MV-4-11 (cell line): ENCODE measurements at places on chromosomes 6 and 20.
A peak's percentile ranks its signal among the peaks of the same experiment; 100 is the strongest.

DNA sequence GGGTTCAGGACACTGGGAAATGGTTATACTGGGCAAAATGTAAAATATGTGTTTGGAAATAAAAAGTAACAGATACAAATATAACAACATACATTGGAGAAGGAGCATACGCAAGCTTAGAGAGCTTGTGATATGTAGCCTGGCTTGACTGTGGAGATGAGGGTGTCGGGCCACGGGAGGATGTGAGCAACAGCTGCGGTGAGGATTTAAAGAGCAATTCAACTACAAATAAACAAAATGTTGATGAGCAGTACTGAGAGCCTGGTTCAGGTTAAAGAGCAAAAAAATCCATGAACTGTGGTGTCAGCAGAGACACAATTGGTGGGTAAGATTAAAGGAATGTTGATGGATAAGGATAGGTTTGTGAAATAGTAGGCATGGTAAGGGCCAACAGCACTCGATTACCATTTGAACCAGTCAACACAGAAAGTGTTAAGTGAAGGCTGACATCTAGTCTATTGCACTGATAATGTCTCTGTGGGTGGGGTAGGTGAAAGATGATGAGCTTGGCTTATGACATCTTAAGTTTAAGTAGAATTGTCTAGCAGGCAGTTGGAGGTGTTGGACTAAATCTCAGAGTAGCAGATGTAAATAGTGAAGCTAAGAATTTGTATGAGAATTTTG is 723.2 kb downstream of the EPM2A start:
- no peak for DNase-seq

GRCh38 chr20:47278907-47279348 is 77.6 kb downstream of the ZMYND8 start:
- no peak for DNase-seq

DNA sequence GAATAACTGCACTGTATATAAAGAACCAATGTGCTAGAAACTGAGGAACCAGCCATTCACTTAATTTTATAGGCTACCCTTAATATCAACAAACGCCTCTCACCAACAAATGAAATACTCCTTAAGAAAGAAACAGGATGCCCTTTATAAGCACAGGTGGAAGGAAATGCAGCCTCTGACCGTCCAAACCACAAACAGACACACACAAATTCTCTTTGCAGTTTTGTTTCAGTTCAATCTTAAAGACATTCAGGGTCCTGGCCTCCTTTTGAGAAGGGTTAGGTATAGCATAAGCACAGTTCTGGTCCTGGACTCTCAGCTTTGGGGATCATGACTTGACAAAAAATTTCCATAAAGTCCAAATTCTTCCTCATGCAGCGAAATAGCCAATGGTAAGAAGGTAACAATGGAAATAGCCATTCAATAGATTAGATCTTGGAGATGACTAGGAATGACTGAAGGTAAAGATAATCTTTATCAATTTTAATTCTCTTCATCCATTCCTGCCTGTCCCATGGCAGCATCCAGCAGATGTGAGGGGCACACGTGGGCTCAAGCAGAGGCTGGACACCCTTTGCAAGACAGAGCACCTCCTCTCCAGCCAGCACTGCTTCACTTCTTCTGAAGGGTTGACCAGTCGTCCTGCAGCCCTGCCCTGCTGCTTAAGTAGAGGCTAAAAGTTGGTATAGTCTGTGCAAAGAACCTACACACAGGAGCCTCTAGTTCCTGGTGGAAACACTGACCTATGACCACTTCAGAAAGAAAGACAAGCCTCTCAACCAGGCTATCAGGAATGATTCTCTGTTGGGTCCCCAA is 123.9 kb downstream of the CD83 start:
- no peak for DNase-seq

DNA sequence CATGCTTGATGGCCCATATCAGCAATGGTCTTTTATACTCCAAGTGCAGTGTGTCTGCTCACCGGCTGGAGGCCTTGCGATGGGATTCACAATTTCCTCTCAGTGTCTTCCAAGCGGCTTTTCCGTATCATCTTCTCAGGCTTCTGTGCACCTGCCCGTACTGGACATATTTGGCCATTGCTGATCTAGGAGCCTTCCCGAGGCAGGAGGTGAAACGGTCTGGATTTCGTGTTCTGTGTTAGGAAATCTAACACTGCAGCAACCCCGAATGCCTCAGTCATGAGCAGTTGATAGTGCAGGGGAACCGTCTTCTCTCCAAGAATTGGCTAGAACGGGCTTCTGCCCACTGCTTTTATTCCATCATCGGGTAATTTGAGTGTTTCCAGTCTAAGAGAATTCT is 60.5 kb downstream of the PPP1R14C start:
- no peak for DNase-seq

- no peak for DNase-seq
These were observed 440.2 kb downstream of the TBC1D32 start for GRCh38 chr6:120894077-120894476.

DNA sequence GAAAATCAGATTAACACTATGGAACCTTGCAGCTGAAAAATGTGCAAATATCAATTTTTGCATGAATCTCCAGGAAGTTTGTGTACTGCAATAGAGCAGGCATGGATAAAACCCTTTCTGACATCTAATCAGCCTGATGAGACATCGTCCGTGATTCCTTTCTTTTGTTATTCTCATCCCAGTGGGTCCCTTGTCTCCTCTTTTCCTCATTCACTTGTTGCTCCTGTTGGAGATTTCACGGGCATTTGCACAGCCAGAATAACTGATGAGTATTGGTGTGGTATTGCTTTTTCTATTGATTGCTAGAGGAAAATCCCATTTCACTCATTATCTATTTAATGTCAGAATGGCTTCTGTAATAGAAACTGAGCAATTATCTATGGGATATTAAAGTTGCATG is 39.9 kb downstream of the SCGN start:
- DNase-seq, result no peak

DNA sequence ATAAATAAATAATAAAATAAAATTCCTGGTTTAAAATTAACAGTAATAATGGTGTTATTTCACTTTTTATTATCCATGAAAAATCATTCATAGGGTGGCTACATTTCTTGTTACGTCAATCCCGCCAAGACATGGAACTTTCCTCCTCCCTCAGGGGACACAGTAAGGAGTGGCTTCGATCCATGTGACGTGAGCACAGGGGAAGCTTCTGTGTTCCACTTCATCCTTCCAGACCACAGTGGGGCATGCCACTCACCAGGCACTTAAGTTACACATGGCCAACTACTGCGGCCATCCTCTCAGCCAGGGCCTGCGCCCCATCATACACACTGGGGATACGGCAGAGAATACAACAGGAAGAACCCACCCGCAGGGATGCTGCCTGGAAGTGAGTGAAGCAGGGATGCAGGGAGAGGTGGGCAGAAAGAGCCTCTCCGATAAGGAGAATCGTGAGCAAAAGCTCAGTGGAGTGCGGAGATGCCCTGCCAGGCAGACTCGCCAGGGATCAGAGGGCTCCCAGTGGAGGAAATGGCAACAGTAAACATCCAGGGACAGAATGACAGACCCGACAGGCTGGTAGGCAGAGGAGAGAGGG is 75.3 kb downstream of the ATP9A start:
- DNase-seq, result no peak

GRCh38 chr6:22468256-22468965 is 101.0 kb upstream of the HDGFL1 start:
- DNase-seq, result peak; percentile 3

DNA sequence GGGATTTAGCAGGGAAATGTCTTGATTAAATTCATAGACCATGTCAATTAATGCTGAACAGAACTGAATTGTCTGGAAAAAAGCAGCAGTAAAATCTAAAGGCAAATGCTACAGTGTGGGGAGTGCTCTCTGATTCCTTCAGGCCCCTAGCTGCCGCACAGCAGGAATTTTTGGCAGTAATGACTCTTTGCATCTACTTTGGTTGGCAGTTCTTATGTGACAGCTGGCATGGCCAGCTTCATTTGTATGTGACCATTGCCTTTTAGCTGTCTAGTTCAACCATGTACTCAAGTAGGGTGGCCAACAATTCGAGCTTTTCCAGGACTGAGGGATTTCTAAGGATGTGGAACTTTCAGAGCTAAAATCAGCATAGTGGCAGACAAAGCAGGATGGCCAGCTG is 499.1 kb upstream of the MAN1A1 start:
- DNase-seq, result no peak

DNA sequence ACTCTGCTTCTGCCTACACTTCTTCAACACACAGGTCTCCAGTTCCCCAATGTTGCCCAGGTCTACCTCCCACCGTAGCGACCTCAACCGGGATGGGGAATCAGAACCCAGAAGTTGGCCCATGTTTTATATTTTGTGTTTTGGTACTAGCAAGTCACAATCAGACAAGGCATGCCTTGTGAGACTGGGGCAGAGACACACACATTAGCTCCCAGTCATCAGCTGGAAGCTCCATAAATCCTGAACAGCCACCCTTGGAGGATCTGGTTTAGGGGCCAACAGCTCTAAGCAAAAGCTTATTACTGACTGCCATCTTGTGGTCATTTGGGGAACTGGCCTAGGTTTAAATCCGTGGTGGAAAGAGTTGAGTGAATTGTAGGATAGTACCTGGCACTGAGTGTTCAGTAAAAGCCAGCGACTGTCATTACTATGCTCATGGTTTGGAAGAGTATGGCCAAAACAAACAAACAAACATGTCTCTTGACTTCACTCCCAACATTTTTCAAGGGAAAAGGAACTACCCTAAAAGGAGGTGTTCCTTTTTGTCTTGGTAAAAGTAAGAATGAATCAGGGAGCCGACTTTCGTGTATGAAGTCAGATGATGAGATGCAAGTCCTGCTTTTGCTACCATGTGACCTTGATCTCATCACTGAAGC is 40.5 kb downstream of the PIM1 start:
- peak; percentile 78 for DNase-seq

DNA sequence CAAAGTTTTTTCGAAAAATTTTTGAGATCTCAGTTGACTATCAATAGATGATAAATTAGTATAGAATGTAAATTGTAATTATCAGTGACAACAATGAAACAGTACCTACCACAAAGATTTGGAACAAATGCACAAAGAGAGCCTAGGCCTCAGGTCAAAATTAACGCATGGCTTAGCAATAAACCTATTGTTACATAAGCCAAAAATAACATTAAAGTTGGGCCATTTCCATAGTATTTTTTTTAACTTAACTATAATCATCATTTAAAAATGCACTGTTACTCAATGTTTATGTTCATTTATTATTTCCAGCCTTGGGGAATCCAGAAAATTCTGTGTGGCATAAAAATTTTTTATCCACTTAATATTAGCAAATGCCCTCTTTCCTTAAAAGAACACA is 117.0 kb downstream of the EPB41L2 start:
- no peak for DNase-seq

DNA sequence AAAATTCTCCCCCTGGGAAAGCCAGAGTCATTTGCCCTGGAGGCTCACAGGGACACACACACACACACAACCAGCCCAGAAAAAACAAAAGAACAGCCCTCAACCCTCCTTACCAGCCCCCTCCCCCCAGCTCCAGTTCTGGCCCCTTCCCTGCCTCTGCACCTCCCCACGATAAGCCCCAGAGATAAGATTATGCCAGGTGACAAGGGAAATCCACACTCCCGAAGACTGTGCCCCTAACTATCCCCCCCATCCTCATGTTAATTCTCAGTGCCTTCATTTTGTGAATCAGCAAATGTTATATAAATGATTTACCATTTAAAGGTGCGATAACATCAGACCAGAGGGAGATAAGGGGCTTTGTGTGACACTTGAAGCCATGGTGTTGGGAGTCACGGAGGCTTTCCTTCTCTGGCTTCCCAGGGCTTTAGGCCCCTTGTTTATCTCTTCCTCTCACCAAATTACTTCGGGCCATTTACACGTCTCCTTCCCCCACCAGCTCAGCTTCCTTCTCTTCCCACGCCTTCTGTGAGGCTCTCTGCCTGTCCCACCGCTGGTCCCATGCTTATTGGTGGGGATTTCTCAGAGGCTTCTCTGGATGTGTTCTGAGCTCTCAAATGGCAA is 12.5 kb upstream of the FOXC1 start:
- DNase-seq, result no peak

GRCh38 chr6:24844903-24845302 is 46.2 kb upstream of the ARMH2 start:
- no peak for DNase-seq

- no peak for DNase-seq
These were observed 23.9 kb upstream of the APMAP start for GRCh38 chr20:25016471-25016870.

DNA sequence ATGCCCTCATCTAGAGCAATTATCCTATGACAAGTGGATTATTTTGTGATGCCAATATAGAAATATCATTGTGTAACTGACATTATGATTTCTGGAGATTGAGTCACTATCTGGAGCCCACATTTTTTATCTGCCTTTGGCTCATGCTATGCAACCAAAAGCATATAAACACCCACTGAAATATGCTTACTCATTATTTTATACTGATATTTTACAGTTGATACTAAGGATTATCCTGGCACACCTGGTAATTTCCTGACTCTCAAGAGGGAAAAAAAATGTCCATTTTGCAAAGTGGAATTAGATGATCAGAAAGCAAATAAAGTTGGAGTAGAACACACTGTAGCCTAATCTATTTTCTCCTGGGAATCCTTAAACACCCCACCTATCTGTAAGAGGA is 154.5 kb downstream of the PKHD1 start:
- no peak for DNase-seq

GRCh38 chr20:48224533-48225050 is 439.3 kb upstream of the SULF2 start:
- no peak for DNase-seq

- DNase-seq, result no peak
These were observed 60.2 kb upstream of the TMEM244 start for GRCh38 chr6:129921169-129921817.

DNA sequence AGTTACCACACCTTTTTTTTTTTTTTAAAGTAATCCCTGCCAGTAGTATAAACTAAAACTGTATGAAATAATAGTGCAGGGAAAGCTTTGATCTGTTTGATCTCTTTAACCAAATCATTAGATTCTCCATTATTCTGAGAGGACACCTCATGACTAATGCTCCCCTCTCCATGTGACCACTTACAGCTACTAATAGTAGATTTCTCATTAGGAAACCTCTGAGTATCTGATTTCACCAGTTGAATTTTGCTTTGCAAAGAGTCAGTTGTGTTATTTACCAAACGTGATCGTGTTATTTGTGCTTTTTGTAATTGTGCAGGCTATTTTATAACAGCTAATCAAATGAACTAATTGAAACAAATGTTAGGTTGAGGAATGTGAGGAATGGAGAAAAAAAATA is 12.5 kb downstream of the CASP8AP2 start:
- no peak for DNase-seq

GRCh38 chr6:7687145-7688111 is 38.5 kb upstream of the BMP6 start:
- DNase-seq, result no peak

DNA sequence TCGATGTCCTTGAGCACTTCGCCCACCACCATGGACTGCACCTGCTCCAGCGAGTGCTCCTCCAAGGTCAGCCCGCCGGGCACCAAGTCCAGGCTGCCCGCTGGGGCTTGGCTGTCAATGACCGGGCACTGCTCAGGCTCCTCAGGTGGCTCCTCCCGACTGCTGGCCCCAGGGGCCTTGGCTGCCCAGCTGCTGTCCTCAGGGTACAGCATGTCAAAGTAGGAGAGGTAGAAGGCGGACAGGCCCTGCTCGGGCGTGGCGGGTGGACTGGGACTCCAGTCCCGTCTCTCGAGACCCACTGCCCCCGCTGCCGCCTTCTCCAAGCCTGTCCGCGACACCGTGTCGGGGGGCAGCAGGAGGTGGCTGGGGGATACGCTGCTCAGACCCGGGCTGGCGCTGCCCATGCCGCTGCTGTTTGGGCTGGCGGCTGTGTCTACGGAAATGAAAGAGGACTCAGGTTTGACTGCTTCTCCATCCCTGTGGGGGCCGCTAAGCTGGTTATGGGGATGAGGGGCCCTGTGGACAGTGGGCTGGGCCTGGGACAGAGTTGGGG is 12.0 kb downstream of the SPDEF start:
- DNase-seq, result no peak
